ENCODE measurements at places on chromosomes 3 and 15.

DNA sequence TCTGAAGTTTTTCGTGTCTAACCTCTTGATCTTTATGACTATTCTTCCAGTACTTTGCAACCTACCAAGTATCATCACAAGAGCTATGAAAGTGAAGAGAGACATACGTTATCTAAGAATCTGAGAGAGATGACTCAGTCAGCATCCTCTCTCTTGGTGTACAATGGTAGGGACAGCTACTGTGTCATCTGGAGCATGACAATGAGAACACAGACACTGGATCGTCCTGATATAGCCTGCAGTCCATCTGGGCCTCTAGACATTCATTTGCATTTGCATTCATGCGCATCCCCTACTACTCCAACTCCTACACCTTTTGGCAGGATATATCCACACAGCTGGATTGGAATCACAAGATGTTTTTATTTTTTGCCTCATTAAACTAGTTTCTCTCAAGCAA is 115.2 kb downstream of the PEX5L start:
- no peak for DNase-seq

GRCh38 chr3:23189187-23189586 is 13.9 kb upstream of the UBE2E2 start:
- no peak for DNase-seq

DNA sequence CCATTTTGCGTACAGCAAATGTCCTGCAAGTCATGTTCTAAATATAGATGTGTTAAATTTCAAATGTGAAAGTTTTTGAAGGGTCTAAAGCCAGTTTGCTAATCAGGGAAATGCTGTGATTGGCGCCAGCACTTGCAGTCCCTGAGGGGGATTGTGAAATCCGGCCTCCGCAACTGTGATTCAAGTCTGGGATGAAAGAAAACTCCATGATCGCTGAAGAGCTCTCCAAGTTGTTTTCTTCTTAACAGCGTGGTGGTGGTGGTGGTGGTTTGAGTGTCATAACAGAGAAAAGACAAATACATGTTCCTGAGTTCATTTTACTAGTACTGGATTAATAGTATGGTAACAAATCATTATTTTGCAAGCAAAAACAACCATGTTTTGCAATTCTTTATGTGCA is 51.8 kb downstream of the MITF start:
- DNase-seq = no peak

DNA sequence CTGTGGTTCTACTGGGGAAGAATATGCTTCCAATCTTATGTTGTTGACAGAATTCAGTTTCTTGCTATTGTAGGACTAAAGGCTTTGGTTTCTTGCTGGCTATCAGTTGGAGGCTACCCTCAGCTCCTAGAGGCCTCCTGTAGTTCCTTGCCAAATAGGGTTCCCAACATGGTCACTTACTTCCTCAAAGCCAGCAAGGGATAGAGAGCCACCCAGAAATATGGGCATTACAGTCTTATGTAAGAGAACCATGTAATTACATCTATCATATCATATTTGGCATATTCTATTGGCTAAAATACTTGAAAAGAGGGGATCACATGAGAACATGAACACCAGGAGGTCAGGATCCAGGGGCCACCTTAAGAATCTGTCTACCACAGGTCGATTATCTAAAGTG is 6.2 kb upstream of the COX17 start:
- no peak for DNase-seq

DNA sequence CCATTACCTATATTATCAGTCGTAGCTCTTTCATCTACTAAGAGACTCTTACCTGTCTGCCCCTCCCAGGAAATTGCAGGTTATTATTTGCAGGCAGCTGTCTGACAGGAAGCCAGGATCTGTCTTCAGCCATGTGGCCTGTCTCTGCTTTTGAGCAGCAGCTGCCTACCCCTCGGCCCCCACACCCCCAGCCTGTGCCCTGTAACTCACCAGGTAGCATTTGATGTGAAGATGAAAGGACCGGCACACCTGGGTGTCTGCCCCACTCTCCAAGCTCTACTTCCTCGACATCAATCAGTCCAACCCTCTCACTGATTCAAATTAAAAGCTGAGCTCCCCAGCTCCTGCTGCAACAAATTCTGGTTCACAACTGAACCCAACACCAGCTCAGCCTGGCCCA is 197.2 kb upstream of the CTNNB1 start:
- no peak for DNase-seq

- no peak for DNase-seq
Observed at GRCh38 chr15:53196242-53196641, 406.1 kb upstream of the ONECUT1 start.

DNA sequence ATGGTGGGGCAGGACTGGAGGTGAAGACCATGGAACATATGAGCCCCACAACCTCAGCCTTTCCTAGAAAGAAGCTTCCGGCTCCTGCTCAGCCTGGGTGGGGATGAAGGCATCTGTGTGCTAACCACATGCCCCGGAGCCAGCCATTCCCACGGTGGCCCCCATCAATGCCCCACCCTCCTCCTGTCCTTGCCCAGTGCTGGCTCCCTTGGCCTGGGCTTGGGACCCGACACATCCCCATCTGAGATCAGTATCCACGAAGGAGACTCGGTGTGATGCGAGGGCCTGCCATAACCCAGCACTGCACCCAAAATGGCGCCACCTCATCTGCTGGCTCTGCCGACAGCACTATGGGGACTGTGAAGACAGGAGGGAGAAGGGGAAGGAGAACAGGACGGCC is 16.5 kb upstream of the PLXND1 start:
- no peak for DNase-seq

DNA sequence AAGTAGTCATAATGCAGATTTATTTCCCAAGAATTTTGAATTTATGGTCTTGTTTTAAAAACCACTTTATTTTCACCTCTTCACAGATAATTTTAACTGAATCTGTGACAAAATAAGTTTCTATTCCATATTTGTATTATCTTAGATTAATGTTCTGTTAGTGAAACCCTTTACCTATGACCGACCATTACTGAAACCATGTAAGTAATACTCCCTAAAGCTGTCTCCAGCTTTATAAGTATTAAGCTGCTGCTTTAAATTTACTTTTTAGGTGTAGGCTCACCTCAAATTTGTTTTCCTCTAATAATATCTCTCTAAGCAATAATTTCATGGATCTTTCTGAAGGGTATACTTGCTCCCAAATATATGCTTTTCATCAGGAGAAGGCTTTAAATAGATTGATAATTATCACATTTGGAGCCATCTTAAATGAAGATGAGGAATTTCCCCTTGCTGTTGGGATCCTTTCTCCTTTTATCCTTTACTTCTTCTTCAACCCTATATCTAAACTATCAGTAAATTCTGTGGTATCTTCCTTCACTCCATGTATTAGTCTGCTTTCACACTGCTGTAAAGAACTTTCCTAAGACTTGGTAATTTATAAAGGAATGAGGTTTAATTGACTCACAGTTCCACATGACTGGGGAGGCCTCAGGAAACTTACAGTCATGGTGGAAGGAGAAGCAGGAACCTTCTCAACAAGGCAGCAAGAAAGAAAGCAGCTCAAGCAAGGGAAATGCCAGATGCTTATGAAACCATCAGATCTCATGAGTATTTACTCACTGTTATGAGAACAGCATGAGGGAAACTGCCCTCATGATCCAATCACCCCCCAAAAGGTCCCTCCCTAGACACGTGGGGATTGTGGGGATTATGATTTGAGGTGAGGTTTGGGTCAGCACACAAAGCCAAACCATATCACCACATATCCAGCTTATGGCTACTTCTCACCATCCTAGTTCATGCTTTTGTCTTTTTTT is 92.3 kb upstream of the P2RY1 start:
- DNase-seq = no peak

DNA sequence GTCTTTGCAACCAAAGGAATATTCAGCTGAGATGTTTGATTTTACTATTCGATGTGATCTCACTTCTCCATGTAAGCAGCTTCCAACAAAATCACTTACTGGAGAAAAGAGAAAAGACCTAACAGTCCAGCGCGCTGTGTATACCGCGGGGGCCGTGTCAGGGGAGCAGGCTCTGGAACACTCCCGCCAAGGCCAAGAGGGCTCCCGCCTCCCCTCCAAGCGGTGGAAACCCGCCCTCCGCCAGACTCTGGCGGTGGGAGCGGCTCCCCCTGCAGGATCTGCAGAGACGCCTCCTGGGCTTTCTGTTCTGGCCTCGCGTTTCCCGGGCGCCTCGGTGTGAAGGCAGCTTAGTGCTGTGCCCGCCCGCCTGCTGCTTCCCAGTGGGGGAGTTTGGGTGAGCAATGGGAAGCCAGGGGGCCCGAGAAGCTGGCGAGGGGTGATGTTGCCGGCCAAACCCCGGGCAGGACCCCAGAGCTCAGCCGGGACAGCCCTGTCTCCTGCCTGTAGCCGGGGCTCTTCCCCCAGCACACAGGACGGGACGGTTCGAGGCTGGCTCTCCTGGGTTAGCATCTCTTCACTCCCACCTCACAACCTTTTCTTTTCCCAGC is 36.3 kb downstream of the CHST14 start:
- DNase-seq = peak; percentile 55

DNA sequence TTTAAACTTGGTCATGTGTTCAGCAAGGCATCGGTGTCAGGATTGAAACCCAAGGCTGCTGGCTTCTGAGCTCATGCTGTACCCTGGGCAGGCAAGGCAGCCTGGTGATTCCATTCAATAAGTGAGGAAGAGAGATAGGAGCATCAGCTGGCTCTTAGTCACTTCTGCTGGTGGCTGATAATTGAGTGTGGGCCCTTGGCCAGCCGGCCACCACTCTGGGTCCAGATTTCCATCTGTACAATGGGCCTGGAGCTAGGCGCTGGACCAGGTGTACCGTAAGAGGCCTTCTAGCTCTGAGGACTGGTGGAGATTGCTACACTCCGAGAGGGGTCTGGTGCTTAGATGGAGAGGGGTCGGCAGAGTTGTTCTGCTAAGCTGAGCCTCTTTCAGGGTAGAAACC is 4.3 kb downstream of the CD276 start:
- no peak for DNase-seq

GRCh38 chr3:44892689-44893088 is 18.3 kb downstream of the TGM4 start:
- no peak for DNase-seq

DNA sequence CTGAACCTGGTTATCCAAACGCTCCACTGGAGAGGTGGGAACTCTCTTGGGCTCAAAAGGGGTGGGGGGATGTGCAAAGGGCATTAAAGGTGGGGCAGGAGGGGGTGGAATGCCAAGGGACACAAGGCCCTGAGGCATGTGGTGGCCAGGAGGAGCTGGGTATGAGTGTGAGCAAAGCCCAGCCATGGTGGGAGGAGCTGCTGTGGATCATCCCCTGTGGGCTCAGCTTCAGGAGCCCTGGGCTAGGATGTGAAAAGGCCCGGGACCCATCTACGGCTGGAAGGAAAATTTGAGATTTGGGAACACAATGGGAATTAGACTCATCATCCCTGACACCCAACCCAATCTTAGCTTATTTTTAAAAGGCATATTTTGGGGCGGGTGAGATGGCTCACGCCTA is 33.3 kb downstream of the MGLL start:
- no peak for DNase-seq

DNA sequence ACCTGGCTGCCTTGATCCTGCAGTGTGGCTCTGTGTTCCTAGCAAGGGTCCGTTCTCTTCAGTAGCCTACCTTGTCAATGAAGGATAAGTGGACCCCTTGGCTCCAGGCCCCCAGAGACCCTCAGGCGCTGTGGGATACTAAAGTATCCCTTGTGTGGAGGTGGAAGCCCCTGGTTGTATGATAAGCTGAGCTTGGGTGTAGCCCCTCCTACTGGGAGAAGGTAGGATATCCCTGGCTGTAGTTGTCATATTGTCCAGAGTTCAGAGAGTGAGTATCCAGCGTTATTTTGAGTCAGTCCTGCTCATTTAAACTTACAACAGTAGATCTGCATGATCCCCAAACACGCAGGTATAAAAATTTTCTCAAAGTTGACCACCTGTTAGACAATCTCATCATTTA is 496.8 kb downstream of the CNTN4 start:
- no peak for DNase-seq

DNA sequence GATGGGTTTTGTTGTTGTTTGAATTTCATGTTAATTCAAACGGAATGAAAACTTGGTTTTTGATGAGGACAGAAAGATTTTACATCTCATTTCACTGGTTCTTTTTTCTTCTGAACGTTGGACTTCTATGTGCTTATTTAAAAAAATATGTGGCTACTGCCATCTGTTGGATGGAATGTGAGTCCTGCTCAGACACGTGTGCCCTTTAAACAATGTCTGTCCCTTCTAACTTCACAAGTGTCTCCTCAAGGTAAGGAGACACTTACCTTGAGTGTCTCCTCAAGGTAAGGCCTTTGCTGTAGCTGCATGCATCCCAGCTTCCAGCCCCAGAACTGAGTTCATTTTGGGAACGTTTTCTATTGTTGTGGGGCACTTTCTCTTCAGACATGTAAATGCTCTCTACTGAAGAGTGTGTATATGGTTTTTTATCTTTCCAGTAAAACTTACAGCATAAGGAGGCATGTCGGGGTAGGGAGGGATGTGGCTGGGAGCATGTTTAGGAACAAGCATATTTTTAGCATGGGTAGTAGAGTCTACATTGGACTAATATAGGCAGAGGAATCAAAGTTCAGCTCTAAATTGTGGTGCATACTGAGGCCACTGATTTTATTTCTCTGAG is 63.1 kb upstream of the UBE3A start:
- no peak for DNase-seq

DNA sequence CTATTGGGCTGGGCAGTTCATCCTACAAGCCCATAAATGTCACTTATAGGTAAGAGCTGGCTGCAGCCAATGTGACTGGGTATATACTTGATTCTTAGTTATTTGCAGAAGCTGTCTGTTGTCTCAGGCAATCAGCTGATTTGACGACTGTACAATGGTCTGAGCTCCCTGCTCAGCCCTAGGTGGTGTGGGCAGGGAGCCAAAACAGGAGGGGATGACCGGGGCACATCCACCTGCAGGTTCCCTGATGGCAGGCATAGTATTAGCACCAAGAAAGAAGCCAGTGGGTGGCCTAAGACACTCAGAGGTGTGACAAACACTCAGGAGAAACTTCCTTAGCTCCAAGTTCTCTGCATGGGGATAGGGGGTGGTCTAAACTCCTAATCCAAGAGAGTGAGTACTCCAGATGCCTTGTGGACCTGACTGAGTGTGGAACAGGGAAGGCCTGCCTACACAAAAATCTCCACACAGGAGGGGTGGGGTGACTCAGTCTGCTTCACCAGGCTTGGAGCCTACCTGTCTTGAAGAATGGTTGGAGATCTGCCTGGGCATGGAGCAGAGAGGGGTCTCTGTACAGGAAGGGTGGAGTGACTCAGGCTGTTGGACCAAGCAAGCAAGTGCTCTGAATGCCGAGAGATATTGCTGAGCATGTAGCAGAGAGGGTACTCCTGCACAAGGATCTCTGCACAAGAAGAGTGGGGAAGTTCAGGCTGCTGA is 690.4 kb upstream of the NAALADL2 start:
- DNase-seq = no peak

GRCh38 chr15:26667222-26667988 is 105.5 kb downstream of the GABRB3 start:
- DNase-seq = no peak

- no peak for DNase-seq
Observed at GRCh38 chr3:53856964-53857363, 10.6 kb downstream of the IL17RB start.

GRCh38 chr15:39357480-39358268 is 223.2 kb upstream of the THBS1 start:
- no peak for DNase-seq

GRCh38 chr3:61877359-61878138 is 316.2 kb downstream of the PTPRG start:
- no peak for DNase-seq

GRCh38 chr3:73018790-73019441 is 22.3 kb downstream of the PPP4R2 start:
- no peak for DNase-seq

GRCh38 chr3:119595639-119596334 is 1.9 kb upstream of the PLA1A start:
- no peak for DNase-seq

Measured in activated CD4-positive, alpha-beta T cell treated with anti-CD3 and anti-CD28 coated beads, Interleukin-2, amount 50 U/mL, for 4 hours (primary cell).